ENCODE measurements at places on chromosomes 2 and 18.

DNA sequence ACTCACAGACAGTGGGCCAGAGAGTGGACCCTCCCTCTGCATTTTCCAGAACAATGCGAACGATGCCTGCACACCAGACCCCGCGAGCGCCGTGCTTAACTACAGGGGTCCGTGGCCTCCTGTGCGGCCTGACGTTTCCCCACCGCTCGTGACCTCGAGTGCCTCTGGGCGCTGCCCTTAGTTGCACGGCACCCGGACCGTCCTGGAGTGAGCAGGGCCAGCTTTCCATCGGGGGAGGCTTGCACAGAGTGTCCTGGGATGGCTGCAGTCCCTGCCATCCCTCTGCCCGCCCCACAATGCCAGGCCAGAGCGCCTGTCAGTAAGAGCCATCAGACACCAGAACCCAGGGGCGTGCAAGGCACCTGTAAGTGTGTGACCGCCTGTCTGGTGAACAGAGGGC lies 217.0 kb downstream of the TWIST2 start:
- no peak for DNase-seq

- DNase-seq = no peak
These were observed 94.8 kb upstream of the TPO start for GRCh38 chr2:1318366-1319009.

- no peak for DNase-seq
These were observed 57.6 kb downstream of the SCN1A start for GRCh38 chr2:166070231-166070630.

GRCh38 chr2:20050104-20050645 lies 1.3 kb downstream of the LAPTM4A start:
- no peak for DNase-seq

GRCh38 chr2:105782123-105782522 lies 37.4 kb downstream of the NCK2 start:
- DNase-seq = no peak

GRCh38 chr2:181058378-181059269 lies 78.2 kb downstream of the UBE2E3 start:
- DNase-seq = no peak

DNA sequence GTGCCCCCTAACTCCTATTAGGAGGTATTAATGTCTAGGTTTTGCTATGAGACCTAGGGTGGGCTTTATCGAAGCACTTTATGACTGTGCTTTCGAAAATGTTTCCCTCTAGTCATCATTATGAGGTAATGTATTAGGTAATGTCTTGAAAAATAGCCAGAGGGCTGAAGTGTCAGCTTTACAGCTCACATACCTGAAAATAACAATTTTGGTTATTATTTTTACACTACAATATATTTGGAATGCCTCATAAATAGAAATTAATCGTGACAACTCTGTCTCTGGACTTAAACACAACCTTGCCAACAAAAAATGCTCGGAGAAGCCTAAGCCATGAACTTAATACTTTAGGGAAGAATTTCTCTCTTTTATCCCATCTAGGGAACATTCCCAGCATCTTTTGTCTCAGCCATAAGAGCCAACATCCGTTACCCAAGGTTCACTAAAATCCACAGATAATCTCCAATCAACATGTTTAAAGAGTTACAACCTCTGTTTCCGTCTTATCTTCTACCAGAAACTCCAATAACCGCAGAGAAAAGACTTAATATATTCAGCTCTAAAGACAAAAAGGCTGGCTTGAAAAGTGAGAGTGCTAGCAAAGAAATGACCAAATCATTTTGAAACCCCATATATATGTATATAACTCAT lies 130.9 kb upstream of the RND3 start:
- no peak for DNase-seq

DNA sequence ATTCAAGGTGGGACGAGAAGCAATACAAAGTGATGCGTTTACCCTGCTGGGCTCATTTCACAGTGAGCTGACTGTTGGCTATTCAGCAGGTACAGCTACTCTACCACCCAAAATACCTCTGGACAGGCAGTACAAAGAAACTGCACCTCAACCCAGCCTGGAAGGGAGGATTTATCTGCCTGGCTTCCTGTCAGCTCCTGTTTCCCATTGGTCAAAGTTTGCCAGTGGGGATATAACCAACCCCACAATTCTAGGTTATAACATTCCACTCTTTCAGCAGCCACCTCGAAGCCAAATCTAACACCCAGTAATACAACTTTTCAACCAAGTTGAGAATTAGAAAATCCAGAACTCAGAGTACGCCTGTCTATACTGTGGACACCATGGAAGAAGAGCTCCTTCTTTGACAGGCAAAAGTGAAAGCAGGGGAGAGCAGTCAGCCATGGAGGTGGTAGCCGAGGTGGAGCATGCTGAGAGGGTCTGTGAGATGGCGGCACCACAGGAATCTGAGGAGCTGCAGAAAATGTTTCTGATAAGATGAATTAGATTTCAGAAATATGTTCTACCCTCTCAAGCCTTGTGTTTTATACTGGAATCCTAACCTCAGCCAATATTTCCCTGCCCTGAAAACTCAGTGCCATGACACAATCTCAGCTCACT lies 10.8 kb downstream of the DUSP19 start:
- no peak for DNase-seq

GRCh38 chr2:19916385-19916950 lies 14.7 kb upstream of the TTC32 start:
- DNase-seq = no peak

DNA sequence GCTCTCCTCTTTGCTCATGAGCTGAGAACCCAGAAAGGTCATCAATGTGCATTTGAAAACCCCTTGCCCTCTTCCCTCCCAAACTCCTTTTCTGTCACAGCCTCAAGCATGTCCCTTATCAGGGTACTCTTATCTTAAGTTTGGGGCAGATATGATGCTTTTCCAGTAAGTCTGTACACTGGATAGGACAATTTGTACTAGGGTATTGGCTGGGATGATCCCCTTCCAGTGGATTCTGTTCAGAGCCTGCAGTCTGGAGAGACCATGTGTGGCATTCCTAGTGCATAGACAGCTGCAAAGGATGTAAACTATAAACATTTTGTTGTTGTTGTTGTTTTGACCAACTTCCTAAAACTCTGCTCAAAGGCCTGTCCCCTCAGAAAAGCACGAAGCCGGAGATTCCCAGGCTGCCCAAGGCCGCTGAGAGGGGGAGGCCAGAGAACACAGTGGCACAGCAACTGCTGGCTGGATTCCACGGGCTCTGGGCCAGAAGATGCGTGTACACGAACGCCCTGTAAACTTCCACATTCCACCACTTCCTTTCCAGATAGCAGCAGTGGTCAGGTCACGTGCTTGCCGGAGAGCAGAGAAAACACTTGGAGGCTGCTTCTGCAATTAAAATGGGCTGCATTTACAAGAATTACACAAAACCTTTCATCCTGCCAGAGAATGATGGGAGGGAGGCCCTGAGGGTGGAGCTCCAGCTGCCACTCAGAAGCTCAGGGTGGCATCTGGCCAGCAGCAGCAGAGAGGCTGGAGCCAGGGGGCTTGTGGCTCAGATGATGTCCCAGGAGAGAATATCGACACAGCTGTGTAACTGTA lies 42.1 kb downstream of the BMP10 start:
- no peak for DNase-seq

- no peak for DNase-seq
These were observed 118.9 kb downstream of the CCDC102B start for GRCh38 chr18:68916734-68917133.

- DNase-seq = no peak
These were observed 631.5 kb downstream of the SUCLG1 start for GRCh38 chr2:83827618-83828017.

DNA sequence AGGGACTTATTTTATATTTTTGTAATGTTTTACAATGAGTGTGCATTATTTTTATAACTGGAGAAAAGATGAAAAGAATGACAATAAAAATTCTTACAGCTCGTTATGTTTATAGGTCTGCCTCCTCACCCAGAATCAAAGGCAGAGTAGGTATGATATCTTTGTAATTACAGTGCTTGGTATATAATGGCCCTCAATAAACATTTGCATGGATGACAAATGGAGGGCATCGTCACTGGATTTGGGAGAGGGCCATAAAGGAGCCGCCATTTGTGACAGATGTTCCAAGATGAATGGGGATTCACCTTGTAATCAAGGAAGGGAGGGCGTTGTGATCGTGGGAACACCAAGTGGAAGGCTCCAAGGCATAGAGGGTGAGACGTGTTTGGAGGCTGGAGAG lies 22.6 kb upstream of the GIGYF2 start:
- no peak for DNase-seq

Data from GM12892 (cell line).